ENCODE measurements at places on chromosomes 12 and 14.

GRCh38 chr14:106308839-106309389, 782.5 kb downstream of the TMEM121 start:
- H3K27ac ChIP-seq = no peak overlapping the region
- H3K27me3 ChIP-seq = no peaks in the 10 kb centered on the region
- DNase-seq = no peak
- H3K36me3 ChIP-seq = no peaks in the 10 kb centered on the region
- H3K4me3 ChIP-seq = no peak overlapping the region
- H3K4me1 ChIP-seq = no peaks in the 10 kb centered on the region

DNA sequence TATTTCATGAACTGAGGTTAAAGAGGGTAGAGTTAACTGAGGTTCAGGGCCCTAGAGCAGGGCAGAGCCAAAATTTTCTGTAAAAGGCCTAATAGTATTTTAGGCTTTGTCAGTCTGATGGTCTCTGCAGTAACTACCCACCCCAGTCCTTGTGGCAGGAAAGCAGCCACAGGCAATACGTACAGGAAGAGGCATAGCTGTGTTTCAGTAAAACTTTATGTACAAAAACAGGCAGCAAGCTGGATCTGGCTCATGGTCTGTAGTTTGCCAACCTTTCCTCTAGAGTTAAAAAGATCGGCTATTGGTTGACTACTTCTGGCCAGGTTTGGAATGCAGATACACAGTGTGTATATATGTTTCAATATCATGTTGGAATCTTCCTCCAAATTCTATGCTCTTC, 17.2 kb downstream of the TM7SF3 start:
- H3K4me1 ChIP-seq = no peaks in the 10 kb centered on the region
- H3K27me3 ChIP-seq = no peaks in the 10 kb centered on the region
- no peak for DNase-seq
- H3K36me3 ChIP-seq = no peaks in the 10 kb centered on the region

- H3K27ac ChIP-seq = no peak overlapping the region
- no peaks in the 10 kb centered on the region for H3K36me3 ChIP-seq
- DNase-seq = no peak
- H3K4me1 ChIP-seq = no peaks in the 10 kb centered on the region
- no peaks in the 10 kb centered on the region for H3K27me3 ChIP-seq
- no peak overlapping the region for H3K4me3 ChIP-seq
These were observed 84.6 kb upstream of the NAV3 start for GRCh38 chr12:77746096-77746495.

GRCh38 chr12:132458846-132459641, 30.9 kb upstream of the FBRSL1 start:
- DNase-seq = no peak
- no peak overlapping the region for H3K4me3 ChIP-seq
- H3K36me3 ChIP-seq = no peaks in the 10 kb centered on the region
- H3K27me3 ChIP-seq = no peaks in the 10 kb centered on the region
- H3K4me1 ChIP-seq = no peaks in the 10 kb centered on the region

DNA sequence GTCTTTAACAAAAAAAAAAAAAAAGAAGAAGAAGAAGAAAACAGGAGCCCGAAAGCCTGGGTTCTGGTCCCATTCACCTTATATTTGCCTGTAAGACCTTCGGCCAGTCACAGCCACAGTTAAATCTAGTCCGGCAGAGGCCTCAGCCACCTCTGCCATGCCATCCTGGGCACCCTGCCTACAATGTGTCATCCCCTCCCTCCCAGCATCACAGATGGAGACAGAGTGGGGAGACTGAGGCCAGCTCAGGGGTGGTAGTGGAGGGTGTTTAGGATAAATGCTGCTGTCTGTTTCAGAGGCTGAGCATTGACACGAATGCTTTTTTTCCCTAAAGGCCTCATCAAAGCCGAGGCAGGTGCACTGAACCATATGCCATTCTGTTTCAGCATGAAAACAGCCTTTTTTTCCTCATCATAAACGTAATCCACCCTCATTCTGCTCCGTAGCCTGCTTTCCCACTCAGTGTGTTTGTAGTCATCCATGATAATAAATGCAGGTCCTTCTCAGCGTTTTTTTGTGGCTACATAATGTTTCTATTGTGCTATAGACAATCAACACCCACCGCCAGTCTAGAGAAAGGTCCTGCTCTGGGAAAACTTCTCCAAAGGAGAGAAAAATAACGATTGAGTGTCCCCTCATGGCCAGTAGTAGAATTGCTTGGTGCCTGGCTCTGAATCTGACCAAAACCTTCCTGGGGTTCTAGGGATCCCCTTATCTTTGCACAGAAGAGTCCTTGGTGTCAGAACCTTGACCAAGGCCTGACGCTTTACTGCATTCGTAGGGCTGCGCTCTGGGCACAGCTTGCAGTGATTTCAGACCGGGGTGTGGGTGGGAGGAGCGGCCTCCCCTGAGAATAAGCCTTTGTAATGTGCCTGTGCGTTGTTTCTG, 41.1 kb upstream of the TSPAN9 start:
- no peak overlapping the region for H3K4me3 ChIP-seq
- no peaks in the 10 kb centered on the region for H3K27me3 ChIP-seq
- H3K4me1 ChIP-seq = no peaks in the 10 kb centered on the region
- no peak for DNase-seq
- no peak overlapping the region for H3K27ac ChIP-seq

DNA sequence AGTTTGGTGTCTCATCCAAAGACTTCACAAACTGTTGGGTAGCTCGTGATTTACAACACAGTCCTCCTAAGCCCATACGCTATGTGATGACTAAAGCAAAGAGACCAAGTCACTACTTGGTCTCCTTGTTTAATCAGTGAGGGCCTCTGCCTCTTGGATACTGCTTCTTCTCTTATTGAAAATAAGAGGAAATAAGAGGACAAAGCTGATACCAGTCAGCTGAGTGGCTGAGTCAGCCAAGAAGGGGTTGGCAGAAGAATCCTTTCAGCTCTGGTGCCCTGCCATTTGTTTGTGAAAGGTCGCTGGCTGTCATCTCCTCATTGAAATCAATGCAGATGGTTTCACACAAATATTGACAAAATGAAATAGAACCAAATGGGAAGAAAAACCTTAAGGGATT, 67.5 kb upstream of the SLC35F4 start:
- H3K4me3 ChIP-seq = no peak overlapping the region
- DNase-seq = no peak
- no peak overlapping the region for H3K27ac ChIP-seq
- no peaks in the 10 kb centered on the region for H3K27me3 ChIP-seq
- no peaks in the 10 kb centered on the region for H3K4me1 ChIP-seq

DNA sequence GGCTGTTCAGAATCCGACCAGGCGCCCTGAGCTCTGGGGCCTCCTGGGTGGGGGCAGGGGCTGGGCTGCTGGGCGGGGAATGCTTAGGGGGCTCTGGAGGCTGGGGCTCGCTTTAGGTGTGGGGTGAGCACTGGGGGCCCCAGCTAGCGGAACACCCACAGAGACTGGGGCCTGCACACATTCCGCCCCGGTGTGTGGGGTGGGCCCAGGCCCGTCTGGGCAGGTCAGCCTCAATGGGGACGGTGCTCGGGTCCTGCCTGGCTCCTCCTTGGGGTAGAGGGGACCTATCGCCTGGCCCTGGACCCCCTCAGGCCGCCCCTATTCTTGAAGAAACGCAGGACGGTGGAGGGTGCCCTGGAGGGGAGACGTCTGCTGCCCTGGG, 364.8 kb downstream of the TMEM121 start:
- no peaks in the 10 kb centered on the region for H3K36me3 ChIP-seq
- no peaks in the 10 kb centered on the region for H3K4me1 ChIP-seq
- H3K4me3 ChIP-seq = no peak overlapping the region
- no peak overlapping the region for H3K27ac ChIP-seq
- no peaks in the 10 kb centered on the region for H3K27me3 ChIP-seq

DNA sequence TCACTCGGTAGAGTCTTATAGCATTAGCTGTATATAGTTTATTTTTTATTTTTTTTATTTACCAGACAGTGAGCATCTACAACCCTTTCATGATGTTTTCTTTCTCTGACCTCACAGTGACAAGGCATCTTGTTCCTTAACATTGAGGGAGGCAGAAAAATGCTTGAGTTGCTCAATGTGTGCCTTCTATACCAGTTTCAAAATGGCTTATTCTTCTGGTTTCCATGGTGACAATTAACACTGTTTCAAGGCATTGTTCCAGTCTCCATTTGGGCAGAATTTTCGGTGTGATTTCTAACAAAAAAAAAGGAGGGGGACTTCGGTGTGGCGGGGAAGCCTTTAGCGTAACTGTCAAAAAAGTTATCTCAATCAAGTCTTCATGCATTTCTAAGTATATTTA, 209.7 kb upstream of the NPAS3 start:
- no peak for DNase-seq
- H3K36me3 ChIP-seq = no peaks in the 10 kb centered on the region
- H3K27ac ChIP-seq = no peak overlapping the region
- no peaks in the 10 kb centered on the region for H3K4me1 ChIP-seq
- H3K4me3 ChIP-seq = no peak overlapping the region

- H3K4me1 ChIP-seq = peaks cover 5% of the 10 kb centered on the region
- H3K4me3 ChIP-seq = no peak overlapping the region
- H3K36me3 ChIP-seq = no peaks in the 10 kb centered on the region
- H3K27ac ChIP-seq = no peak overlapping the region
These were observed 10.9 kb upstream of the HVCN1 start for GRCh38 chr12:110699591-110700445.

DNA sequence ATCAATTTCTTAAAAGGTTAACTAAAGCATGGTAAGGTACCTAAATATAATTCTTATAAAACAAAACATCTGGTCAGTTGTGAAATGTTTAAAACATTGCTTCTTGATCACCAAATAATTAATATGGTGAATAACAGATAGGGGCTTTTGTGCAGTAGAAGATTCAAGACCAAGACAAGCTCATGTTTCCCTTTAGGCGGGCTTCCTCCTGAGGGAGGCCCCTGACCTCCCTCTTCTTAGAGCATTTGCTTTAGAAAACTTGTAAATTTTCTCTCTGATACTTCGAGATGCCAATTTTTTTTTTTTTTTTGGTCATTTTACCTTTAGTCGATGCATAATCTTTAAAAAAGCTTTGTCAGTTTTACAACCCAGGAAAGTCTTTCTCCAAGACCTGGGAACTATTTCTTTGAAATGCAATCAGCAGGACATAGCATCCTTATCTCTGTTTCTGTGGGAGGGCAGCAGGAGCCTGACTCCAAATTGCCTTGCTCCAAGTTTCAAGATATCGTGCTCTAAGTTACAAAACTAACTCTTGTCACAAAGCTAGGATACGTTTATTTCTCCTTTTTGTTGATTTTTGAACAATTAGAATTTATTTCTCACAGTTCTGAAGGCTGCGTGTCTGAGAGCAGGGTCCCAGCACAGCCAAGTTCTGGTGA, 66.6 kb upstream of the BICD1 start:
- DNase-seq = no peak
- H3K4me3 ChIP-seq = no peak overlapping the region
- H3K27ac ChIP-seq = no peak overlapping the region
- no peaks in the 10 kb centered on the region for H3K36me3 ChIP-seq
- no peaks in the 10 kb centered on the region for H3K27me3 ChIP-seq

DNA sequence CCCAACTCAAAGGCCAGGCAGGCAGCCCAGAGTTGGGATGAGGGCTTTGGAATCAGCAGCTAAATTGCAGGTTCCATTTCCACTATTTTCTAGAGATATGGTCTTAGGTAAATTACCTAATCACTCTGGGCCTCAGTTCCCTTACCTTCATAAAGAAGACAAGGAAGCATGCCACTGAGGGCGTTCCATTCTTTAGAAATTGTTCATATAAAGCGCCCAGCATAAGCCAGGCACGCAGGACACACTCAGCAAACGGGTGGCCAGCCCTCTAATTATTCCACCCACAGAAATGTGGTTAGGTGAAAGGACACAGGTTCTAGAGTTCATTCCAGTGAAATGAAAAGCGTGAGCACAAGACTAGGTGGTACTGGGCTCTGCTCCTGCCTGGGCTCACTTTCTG, 87.9 kb upstream of the BCL11B start:
- H3K27ac ChIP-seq = no peak overlapping the region
- H3K36me3 ChIP-seq = no peaks in the 10 kb centered on the region
- H3K27me3 ChIP-seq = no peaks in the 10 kb centered on the region
- DNase-seq = no peak

- no peaks in the 10 kb centered on the region for H3K36me3 ChIP-seq
- peaks cover 6% of the 10 kb centered on the region for H3K4me1 ChIP-seq
- no peak overlapping the region for H3K27ac ChIP-seq
These were observed 18.9 kb upstream of the CEBPE start for GRCh38 chr14:23137813-23138535.

DNA sequence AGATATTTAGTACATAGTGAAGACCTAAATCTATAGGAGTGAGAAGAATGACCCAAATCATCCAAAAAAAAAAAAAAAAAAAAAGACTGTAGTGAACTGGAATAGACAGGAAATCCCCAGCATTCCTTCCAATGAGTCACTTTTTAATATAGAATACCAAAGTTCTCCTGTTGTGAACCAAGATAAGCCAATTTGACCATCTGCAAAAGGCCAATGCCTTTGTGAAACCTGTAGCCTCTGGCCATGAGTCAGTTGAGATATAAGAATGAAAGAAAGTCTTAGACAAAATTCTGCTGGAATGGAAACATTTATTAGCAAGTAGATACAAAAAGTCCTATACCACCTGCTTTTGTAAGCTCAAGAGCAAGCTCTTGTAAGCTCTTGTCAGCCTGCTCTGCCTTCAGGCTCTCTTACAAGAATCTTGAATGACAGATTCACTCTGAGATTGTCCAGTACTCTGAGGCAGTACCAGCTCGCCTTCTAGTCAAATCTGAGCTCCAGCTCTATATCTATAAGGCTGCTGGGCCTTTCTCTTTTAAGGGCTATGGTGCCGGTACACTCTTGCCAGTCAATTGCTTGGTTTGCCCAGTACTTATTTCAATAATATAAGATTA, 243.0 kb upstream of the TMTC1 start:
- no peak overlapping the region for H3K27ac ChIP-seq
- H3K4me1 ChIP-seq = peaks cover 2% of the 10 kb centered on the region
- H3K4me3 ChIP-seq = no peak overlapping the region

GRCh38 chr12:118145113-118145797, 9.3 kb downstream of the PEBP1 start:
- H3K4me3 ChIP-seq = no peak overlapping the region
- no peaks in the 10 kb centered on the region for H3K27me3 ChIP-seq
- no peak for DNase-seq
- no peaks in the 10 kb centered on the region for H3K4me1 ChIP-seq

GRCh38 chr12:13039328-13039956, 4.7 kb upstream of the FAM234B start:
- no peaks in the 10 kb centered on the region for H3K36me3 ChIP-seq
- H3K4me1 ChIP-seq = peaks cover 1% of the 10 kb centered on the region
- no peak for DNase-seq
- no peak overlapping the region for H3K4me3 ChIP-seq
- no peaks in the 10 kb centered on the region for H3K27me3 ChIP-seq

- no peaks in the 10 kb centered on the region for H3K27me3 ChIP-seq
- H3K27ac ChIP-seq = no peak overlapping the region
- no peak for DNase-seq
- no peaks in the 10 kb centered on the region for H3K36me3 ChIP-seq
These were observed 86.4 kb downstream of the CAPZA3 start for GRCh38 chr12:18824287-18824686.

- H3K4me3 ChIP-seq = no peak overlapping the region
- H3K27ac ChIP-seq = no peak overlapping the region
- no peaks in the 10 kb centered on the region for H3K27me3 ChIP-seq
- no peaks in the 10 kb centered on the region for H3K36me3 ChIP-seq
- H3K4me1 ChIP-seq = no peaks in the 10 kb centered on the region
These were observed 249.3 kb upstream of the KRR1 start for GRCh38 chr12:75760573-75761294.

- no peak for DNase-seq
- no peaks in the 10 kb centered on the region for H3K4me1 ChIP-seq
- H3K27me3 ChIP-seq = no peaks in the 10 kb centered on the region
- no peak overlapping the region for H3K4me3 ChIP-seq
- H3K36me3 ChIP-seq = no peaks in the 10 kb centered on the region
- no peak overlapping the region for H3K27ac ChIP-seq
These were observed 22.2 kb upstream of the AP4S1 start for GRCh38 chr14:31003284-31003683.

Measured in ovary (tissue), 10 donors.